ENCODE measurements at places on chromosomes 2 and 18.

DNA sequence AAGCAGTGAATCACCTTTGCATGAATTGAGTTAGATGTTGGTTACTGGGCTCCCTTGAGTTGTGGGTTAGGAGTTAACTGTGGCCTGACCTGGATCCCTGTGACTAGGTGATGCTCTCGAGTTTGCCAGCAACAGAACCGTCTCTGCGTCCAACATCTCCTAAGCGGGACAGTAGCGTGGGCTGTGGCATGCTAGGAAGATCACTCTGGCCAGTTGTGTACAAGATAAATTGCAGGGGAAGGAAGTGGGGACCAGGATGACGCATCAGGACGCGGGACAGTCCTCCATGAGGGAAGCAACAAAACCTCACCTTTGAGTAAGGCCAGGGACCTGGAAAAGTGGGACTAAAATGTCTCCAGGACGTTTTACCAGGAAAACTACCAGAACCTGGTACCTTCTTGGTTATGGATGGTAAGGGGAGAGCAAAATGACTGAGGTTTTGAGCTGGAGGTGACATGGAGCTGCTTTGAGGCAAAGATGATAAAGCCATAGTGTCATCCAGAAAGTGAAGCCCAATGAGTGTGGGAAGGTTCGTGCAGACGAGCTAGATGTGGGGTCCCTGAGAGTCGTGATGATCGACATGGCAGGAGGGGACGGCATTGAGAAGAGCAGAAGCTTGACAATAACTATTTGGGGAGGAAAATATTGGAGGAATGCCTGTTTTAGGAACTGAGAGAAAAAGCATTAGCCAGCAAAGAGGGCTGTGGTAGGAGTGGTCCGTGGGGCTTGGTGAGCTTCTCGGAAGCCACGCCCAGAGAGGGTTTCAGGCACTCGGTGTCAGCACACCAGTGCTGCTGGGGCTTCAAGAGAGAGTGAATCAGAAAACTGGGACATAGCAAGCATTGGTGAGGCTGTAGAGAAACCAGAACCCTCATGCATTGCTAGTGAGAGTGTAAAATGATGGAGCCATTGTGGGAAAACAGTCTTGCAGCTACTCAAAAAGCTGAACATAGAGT, 95.1 kb downstream of the SMAD7 start:
- DNase-seq, result no peak

DNA sequence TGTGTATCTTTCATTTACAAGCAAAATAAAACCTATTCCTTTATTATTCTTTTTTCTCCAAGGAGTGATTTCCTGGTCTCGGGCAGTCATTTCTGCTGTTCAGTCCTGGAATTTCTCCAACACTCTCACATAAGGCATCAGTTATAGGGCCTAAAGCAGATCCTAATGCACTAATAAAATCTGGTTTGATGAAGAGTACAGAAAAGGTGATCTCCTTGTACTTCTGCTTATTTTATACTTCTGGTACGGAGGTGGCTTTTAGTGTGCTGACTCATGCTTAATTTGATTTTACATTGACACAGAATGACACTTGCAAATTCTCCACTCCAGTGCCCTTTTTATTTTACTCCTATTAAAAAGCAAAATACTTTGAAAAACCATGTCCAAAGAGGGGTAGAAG, 157.4 kb downstream of the DOK6 start:
- DNase-seq, result no peak

- DNase-seq, result no peak
Measured at GRCh38 chr2:224319750-224320149, 82.2 kb downstream of the FAM124B start.

- no peak for DNase-seq
Measured at GRCh38 chr2:163155279-163155883, 316.8 kb upstream of the KCNH7 start.

GRCh38 chr2:3656762-3657721, 958 bp upstream of the ALLC start:
- no peak for DNase-seq

DNA sequence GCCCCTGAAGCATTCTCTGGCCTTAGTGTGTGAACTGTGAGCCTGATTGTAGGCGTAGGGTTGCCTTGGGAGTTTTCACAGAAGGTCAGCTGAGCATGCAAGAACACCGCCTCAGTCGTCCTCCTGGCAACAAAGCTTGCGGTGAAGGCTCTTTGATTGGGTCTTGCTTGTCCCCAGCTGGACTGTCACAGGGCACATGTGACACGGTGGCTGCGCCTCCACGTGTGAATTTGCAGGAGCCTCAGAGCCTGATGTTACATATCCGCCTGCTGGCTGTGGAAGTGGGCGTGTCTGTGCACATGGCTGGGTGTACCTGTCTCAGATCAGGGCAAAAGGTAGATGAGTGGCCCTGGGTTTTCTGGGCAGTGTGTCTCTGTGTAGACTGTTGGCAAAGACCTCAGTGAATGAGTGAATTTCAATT, 228.7 kb downstream of the HAUS1 start:
- DNase-seq, result peak; percentile 1

GRCh38 chr2:201786471-201786870, 5.7 kb upstream of the ALS2 start:
- no peak for DNase-seq

- DNase-seq, result no peak
Measured at GRCh38 chr2:176285321-176285720, 16.1 kb downstream of the MTX2 start.

DNA sequence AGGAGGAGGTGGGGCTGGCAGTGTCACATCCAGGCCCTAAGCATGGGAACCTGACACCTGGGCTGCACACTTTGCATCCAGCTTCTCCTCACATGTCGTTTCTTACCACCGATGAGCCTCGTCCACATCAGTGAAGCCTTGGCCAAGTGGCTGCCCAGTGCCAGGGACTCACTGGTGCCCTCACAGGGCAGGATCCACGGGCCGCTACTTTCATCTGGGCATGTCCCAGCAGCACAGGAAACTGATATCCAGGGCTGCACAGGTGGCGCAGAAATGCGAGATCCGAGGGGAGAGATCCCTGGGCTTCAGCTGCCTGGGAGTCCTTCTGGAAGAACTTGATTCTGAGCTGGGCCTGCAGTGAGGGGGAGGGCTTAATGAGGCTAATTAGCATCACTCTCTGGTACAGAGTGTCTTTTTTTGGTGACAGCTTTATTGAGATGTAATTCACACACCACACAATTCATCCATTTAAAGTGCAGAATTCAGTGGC, 291.6 kb upstream of the HDAC4 start:
- DNase-seq, result no peak

GRCh38 chr2:180705122-180705521, 275.3 kb upstream of the UBE2E3 start:
- DNase-seq, result no peak

DNA sequence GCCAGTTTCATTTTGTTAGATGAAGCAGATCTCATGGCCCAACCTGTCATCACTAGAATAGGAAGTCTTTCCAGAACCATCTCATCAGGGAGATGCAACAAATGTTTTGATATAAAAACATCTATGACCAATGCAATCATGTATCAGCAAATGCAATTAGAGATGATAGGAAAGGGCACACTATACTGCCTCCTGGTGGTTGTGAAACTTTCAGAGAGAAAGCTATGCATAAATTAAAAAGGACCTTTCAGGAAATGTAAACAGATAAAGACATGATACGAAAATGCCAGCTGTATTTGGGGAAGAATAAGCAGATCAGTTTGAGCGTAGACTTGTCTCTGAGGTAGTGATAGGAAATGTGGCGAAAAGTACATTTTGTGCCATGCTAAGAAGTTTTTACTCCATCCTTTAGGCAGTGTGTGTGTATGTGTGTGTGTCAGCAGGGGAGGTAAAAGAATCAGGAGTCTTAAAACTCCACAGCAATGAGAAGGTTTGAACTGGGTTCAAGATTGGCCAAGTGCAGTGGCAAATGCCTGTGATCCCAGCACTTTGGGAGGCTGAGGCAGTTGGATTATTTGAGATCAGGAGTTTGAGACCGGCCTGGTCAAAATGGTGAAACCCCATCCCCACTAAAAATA, 479.3 kb downstream of the CPS1 start:
- DNase-seq, result no peak

- DNase-seq, result no peak
Measured at GRCh38 chr18:12924616-12925015, 23.2 kb upstream of the SEH1L start.

DNA sequence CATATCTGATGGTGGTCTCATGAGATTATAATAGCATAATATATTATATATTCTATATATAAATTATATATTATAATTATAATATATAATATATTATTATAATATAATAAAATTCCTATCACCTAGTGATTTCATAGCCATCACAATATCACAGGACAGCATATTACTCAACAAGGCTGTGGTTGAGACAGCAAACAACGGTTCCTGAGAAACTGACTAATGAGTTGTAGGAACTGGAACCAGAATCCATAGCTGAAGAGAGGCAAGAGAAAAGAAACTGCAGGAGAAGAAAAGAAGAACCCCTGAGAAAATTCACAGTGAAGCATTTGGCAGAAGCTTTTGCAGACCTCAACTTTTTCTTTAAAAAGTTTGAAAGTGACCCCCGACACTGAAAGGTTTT, 84.0 kb downstream of the BCL2L11 start:
- no peak for DNase-seq

DNA sequence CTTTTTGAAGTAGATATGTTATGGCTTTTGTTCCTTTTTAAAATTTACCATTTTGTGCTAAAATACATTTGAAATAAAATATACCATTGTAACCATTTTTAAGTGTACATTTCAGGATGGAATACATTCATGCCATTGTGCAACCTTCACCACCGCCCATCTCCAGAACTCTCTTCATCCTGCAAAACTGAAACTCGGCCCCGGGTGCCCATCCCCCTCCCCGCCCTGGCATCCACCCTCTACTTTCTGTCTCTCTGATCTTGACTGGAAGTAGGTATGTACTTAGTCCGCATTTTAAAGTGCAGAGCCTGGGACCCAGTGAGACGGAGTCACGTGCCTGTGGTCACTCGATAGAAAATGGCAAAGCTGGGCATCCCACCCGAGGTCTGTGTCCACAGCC, 45.6 kb downstream of the DIPK1C start:
- DNase-seq, result no peak

DNA sequence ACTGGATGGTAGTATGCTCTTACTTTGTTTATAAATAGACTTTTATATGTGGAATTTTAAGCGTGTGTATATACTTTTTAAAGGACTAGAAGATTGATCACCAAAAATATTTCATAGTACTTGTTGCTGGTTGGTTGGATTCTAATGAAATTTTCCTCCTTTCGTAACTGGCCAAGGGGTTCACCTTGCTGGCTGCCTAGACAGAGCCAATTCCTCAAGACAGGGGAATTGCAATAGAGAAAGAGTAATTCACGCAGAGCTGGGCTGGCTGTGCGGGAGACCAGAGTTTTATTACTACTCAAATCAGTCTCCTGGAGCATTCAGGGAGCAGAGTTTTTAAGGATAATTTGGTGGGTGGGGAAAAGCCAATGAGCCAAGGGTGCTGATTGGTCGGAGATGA, 70.7 kb downstream of the SNORC start:
- DNase-seq, result no peak

DNA sequence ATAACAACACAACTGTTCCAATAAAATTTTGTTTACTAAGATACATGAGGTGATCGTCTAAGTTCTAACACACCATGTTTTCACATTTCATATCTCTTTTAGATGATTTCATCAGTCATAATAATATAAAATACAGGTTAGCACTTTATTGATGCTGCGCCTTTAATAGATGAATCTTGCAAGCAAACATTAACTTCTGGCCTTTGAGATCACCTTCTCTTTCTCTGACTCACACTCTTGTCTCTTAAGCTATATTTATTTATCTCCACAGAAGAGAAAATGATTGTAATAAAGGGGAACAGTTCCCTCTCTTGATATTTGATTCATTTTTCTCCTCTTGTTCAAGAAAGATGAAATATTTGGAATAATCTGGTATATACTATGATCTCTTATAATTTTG, 603.3 kb upstream of the POU3F3 start:
- no peak for DNase-seq

- DNase-seq, result no peak
Measured at GRCh38 chr2:6913415-6914157, 3.6 kb upstream of the RNF144A start.

- DNase-seq, result no peak
Measured at GRCh38 chr2:226020956-226021355, 621.4 kb downstream of the NYAP2 start.

DNA sequence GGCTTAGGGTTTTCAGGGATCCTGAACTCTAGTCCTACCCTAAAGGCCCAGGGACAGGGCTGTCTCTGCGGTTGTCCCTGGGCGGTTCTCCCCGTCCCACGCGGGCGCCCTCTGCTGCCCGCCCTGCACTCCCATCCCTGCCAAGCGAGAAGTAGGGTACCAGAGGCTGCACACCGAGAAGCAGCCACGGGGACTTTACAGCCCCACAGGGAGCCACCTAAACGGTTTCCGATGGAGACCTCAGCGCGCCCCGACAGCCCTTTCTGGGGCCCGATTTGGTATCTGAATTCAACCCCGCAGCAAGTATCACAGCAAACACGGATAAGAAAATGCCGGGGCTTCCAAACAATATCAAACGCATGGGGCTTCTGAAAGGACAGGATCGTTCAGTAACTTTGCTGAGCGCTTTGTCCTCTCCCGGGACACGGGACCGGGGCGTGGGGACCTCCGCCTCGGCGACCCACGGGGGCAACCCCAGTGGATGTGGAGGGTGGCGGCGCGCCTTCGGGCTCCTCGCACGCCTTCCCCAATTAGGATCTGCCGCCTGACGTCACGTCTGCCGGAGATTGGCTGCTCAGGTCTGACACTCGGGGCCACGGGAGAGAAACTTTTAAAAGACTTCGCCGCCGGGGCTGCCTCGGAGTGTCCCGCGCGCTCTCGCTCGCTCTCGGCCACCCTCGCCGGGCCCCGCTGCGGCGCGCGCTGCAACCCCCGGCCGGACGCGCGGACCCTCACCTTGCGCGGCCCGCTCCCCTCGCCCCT, at the start of gene LTBP1:
Gene LTBP1 (plus strand): TSS at position 640 of the 762 bp plus-strand sequence. CDS start 372 bp downstream, outside the sequence.
- DNase-seq, result peak; percentile 32

DNA sequence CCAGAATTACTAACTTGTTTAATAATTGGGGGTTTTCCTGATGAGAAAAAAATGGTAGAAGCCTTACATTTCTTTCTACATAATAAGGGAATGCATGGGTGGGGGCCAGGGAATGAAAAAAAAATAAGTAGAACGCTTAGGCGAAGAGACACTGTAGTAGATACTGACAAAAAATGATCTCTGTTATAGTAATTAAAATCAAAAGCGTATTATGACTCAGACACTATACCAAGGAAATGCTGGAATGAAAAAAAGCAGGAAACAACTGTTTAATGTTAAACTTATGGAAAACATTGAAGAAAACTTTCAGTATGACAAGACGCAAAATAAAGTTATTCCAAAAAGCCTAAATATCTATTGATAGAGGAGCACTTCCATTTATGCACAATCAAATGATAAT, 42.9 kb downstream of the PRPF40A start:
- no peak for DNase-seq

GRCh38 chr2:216849987-216850386, 9.9 kb downstream of the TNP1 start:
- peak; percentile 18 for DNase-seq

DNA sequence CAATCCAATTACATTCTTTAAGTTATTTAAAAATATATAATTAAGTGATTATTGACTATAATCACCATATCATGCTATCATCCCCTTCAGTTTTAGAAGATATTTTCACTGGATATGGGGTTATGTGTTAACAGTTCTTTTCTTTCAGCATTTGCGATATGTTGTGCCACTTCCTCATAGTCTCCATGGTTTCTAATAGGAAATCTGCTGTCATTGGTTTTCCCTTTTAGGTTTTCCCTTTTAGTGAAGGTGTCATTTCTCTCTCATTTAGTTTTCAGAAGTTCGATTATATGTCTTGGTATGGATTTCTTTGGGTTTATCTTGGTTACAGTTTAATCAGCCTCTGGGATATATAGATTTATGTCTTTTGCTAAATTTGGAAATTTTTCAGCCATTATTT, 34.8 kb upstream of the EPG5 start:
- DNase-seq, result no peak

GRCh38 chr2:179251870-179252269, 12.8 kb downstream of the SESTD1 start:
- no peak for DNase-seq

All from stimulated activated CD4-positive, alpha-beta T cell treated with anti-CD3 and anti-CD28 coated beads, Interleukin-1b, Interleukin-23, amount 100 ng/mL, for 24 hours (primary cell).